Hepatocyte (in vitro differentiated cells): ENCODE measurements at places on chromosomes 1 and 21. TPM values are rescaled to one million over a fixed set of nuclear protein-coding genes. Genes with fewer than 3 reads are reported as not detected.

The SLAMF7 gene
- 0.07 TPM in 1 of 2 replicates, not detected in the other for total RNA-seq

DNA sequence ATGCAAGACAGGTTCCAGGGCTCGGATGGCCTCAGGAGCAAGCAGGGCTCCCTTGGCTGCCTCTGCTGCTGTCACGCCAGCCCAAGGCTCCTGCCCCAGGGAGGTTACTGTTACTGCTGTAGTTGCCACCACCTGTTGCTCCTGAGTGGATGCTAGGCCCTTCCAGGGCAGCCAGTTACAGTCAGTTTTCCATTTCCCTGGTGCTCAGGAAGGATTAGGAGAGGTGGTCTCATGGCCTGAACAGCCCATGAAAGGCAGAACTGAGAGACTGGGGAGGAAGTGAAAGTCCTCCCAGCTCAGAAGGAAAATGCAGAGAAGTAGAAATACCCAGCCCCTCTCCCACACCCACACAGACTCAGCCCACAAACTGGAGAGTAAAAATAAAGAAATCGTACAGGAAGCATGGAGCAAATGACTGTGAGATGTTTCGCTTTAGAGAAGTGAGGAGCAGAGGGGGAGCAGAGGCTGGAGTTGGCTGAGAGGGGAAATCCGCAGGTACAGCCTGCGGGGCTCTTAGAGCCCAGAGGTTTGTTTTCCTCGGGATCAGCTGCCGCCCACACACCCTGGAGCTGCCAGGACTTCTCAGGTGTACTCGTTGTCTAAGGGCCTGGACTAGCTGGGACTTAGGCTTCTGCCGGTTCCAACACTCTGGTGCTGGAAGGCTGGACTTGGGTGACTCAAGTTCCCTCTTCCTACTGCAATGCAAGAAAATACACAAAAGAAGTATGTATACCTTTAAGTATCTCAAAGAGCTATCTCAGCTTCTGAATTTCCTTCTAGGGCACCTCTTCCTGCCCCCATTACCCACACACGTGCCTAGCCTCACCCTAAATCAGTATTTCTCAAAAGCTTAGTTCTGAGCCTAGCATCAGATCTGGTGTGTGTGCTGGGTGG lies 2.3 kb downstream of the IL6R start:
- H3K27ac ChIP-seq = peak overlapping the region; percentile 96
- H3K27me3 ChIP-seq = no peaks in the 10 kb centered on the region
- peaks cover 37% of the 10 kb centered on the region for H3K4me1 ChIP-seq
- H3K36me3 ChIP-seq = no peaks in the 10 kb centered on the region
- no peak overlapping the region for H3K4me3 ChIP-seq

DNA sequence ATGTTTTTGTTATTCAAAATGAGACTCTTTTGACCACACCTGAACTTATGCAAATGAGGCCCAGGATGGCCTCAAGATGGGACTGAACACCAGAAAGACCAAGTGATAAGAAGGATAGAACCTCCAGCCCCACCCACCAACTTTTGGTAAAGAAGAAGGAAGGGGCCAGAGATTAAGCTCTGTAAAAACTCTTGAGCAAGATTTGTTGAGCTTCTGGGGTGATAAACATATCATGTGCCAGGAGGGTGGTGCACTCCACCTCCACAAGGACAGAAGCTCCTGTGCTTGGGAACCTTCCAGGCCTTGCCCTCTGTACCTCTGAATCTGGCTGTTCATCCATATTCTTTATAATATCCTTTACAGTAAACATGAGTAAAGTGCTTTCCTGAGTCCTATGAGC lies 5.3 kb downstream of the RSPH1 start:
- H3K27me3 ChIP-seq = no peaks in the 10 kb centered on the region
- H3K4me1 ChIP-seq = peaks cover 18% of the 10 kb centered on the region
- H3K4me3 ChIP-seq = no peak overlapping the region
- DNase-seq = peak; percentile 57

DNA sequence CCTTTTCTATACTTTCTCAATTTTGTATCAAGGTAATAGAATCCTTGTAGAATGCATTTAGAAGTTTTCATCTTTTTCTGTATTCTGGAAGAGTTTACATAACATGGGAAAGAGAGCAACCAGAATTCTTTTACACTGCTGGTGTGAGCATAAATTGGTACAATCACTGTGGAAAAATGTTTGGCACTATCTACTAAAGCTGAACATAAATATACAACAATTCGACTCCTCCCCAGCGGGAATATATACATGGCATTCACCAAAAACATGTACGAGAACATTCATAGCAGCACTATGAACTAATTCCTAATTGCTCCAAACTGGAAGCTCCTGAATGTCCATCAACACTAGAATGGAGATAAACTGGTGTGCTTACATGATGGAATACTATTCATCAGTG lies 1.8 kb upstream of the ACBD6 start:
- DNase-seq = no peak
- no peak overlapping the region for H3K4me3 ChIP-seq
- peaks cover 4% of the 10 kb centered on the region for H3K4me1 ChIP-seq
- H3K27ac ChIP-seq = no peak overlapping the region
- no peaks in the 10 kb centered on the region for H3K36me3 ChIP-seq
- H3K27me3 ChIP-seq = no peaks in the 10 kb centered on the region

The GBP6 gene
- 0.03 TPM in 1 of 2 replicates, not detected in the other for total RNA-seq

DNA sequence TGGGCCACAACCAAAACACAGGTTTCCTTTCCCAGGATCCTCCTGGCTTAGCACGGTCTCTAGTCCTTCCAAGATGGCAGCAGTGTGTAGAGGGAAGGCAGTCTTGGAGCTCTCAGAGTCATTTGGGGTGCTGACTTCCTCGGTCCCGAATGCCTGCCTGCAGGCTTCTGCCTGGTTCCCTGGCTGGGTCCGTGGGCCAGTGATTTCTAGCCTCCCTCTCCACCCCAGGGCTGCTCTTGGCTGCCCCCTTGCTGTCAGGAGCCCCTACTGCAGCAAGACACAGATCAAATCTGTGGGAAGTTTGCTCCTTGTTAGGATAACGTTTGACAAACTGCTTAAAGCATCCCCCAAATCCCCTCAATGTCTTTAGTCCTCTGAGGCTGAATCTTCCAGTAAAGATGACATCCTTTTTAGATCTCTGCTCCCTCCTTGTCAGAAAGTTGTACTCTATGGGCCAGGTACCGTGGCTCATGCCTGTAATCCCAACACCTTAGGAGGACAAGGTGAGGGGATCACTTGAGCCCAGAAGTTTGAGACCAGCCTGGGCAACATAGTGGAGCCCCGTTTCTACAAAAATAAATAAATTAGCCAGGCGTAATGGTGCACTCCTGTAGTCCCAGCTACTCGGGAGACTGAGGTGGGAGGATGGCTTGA lies 272.5 kb downstream of the RRAGC start:
- no peak overlapping the region for H3K4me3 ChIP-seq
- no peaks in the 10 kb centered on the region for H3K4me1 ChIP-seq
- no peaks in the 10 kb centered on the region for H3K36me3 ChIP-seq
- no peak overlapping the region for H3K27ac ChIP-seq
- H3K27me3 ChIP-seq = no peaks in the 10 kb centered on the region

The SPATA45 gene
- 0.96 TPM in 1 of 2 replicates, not detected in the other for total RNA-seq

- H3K36me3 ChIP-seq = no peaks in the 10 kb centered on the region
- DNase-seq = no peak
- peak overlapping the region; percentile 75 for H3K27ac ChIP-seq
- peaks cover 26% of the 10 kb centered on the region for H3K4me1 ChIP-seq
- no peak overlapping the region for H3K4me3 ChIP-seq
- no peaks in the 10 kb centered on the region for H3K27me3 ChIP-seq
These were observed 95.1 kb upstream of the F3 start for GRCh38 chr1:94636624-94637023.
